ENCODE measurements at places on chromosomes 7 and 10.
A peak's percentile ranks its signal among the peaks of the same experiment; 100 is the strongest.

GRCh38 chr10:132735341-132735775 is 50.6 kb downstream of the NKX6-2 start:
- no peak for DNase-seq

DNA sequence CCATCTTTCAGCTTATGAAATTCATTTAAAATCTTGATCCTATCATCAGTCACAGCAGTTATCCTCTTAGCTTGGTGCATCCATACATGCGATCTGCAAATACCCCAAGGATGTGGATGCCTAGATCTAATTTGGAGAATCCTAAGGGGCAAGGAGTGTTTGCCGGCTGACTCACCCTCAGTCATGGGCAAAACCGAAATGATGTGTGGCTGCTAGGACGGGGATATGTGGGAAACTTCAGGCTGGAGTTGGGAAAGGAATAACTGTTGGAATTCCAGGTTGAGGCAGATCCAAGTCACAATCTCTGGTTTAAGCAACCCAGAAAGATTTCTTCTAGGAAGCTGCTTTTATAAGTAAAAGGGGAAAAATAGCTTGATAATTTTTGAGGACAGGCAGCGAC is 19.7 kb upstream of the GOT1 start:
- DNase-seq, result no peak

- DNase-seq, result no peak
These were observed 7.6 kb downstream of the AEBP1 start for GRCh38 chr7:44111761-44112160.

DNA sequence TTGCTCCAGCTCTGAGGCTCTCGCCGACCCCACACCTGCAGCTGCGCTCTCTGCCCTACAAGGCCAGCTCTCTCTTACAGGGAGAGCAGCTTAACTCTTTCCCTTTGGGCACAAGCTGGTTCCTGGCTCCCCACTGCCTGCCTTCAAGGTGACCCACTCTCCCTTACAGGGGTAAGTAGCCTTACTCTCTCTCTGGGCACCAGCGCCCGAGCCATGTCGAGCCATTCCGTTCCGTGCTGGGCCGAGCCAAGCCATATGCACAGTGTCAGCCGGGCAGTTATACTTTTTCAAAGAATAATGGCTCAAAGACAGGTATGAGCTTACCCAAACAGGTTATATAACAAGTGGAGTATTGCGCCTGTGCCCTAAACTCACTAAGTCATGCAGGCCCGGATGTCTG is 44.6 kb downstream of the VIM start:
- no peak for DNase-seq

- DNase-seq, result no peak
These were observed 185.9 kb downstream of the MAD1L1 start for GRCh38 chr7:2046581-2047565.

DNA sequence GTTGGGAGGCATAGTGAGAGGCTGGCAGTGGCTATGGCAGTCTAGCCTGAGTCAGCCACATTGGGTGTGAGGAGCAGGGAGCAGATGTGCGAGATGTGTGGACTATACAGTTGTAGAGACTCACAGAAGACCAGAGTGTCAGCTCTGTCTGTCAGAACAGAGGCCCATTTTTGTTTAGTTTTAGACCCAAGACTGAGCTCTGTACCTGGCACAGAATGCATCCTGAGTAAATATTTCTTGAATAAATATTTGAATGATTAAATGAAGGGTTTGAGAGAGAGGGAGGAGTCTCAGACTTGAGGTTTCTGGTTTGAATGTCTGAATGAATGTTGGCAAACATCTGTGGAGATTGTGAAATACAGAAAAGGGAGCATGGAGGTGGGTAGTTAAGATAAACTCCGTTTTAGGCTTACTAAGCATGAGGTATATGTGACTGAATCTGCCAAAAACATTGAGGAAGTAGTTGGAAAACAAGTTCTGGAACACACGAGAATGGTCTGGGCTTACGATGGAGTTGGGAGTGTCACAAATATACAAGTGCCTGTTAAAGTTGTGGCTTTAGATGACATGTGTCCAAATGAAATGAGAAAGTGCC is 3.6 kb downstream of the SEC23IP start:
- DNase-seq, result no peak

DNA sequence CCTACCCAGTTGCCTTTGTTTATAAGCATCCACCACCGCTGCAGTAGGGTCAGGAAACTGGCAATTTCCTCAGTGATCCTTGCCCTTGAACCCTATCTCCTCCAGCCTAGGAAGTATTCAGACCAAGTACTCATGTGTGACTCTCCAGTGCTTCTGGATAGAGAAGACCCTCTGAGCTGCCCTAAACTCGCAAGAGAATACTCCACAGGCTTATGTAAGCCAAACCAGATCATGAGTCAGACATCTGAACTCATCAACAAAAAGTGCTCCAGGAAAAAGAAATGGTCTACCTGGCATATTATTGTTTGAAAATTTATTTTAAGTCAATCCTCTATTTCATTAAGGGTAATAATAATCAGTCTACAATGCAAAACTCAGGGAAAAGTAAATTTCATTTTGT is 101.3 kb downstream of the KAT6B start:
- no peak for DNase-seq

DNA sequence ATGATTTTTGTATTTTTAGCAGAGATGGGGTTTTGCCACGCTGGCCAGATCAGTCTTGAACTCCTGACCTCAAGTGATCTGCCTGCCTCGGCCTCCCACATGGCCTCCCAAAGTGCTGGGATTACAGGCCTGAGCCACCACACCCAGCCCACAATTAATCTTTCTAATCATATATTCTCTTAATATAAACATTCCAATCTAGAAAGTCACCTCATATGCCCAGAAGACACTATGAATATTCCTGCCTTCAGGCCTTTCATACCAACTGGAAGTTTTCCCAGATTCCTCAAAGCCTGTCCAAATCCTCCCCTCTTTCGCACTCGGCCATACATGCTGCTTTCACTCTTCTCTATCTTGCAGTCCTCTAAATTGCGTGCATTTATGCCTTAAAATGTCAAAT is 32.6 kb downstream of the PDZD8 start:
- no peak for DNase-seq

- no peak for DNase-seq
These were observed 8.8 kb upstream of the CNOT4 start for GRCh38 chr7:135518748-135519147.

- no peak for DNase-seq
These were observed 7.7 kb upstream of the NT5C3A start for GRCh38 chr7:33070277-33070676.

- no peak for DNase-seq
These were observed 245.8 kb upstream of the MEOX2 start for GRCh38 chr7:15932318-15932717.

DNA sequence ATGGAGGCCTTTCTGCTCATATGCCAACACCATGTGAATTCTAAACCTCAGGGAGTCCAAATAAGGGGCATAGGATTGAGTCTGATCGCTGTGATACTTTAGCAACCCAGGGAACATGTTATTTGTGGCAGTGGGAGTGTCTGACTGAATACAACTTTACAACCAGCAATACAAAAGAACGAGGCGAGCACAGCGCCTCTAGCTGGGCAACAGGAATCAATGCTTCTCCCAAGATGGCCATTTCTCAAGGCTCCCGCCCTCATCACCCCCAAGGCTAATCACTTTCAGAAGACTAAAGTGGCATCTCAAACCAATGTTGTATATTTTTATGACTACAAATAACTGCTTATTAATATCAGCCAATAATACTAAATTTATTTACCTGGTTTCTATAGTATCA is 28.1 kb downstream of the YWHAG start:
- no peak for DNase-seq

DNA sequence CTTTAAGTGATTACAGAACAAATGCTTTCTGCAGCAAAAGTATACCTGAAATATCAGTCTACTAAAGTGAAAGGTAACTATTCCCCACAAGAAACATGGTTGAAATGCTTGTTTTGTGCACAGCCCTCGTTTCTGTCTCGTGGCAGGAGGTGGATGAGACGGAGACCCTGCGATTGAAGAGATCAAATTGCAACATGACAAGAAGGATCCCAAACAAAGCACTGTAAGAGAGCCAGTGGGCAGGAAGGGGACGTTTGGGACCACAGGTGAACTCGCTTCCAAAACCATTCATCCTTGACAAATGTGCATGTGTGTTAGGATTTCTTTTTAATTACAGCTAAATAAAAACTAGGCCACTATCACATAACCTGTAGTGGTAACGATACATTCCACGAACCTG is 192.6 kb downstream of the CCSER2 start:
- no peak for DNase-seq

GRCh38 chr7:134766779-134767519 is 12.5 kb upstream of the CALD1 start:
- no peak for DNase-seq

- DNase-seq, result no peak
These were observed 383.0 kb upstream of the SHH start for GRCh38 chr7:156195276-156195675.

- no peak for DNase-seq
These were observed 19.2 kb downstream of the MMRN2 start for GRCh38 chr10:86938260-86938659.

GRCh38 chr7:150986099-150986512 is 4.7 kb upstream of the NOS3 start:
- DNase-seq, result peak; percentile 13

- DNase-seq, result no peak
These were observed 99.0 kb downstream of the DYNC2I1 start for GRCh38 chr7:158955146-158955870.

- DNase-seq, result no peak
These were observed 296.1 kb downstream of the CDK14 start for GRCh38 chr7:90892213-90892612.

DNA sequence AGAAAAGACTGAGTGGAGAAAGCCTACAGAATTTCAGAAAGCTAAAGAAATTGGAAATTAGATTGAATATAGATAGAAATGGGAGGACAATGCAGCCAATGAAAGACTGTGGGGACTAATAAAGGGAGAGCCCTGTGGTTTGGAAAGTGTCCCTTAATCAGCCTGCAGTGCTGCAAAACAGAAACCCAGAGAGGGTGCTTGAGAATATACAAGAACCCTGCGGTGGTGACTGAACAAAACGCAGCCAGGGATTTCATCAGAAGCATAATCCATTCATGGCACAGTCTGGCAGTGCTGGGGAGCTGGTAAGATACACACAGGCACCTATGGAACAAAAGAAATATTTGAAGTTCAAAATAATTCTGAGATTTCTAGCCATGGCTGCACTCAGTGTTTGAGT is 19.1 kb downstream of the CEP41 start:
- no peak for DNase-seq

DNA sequence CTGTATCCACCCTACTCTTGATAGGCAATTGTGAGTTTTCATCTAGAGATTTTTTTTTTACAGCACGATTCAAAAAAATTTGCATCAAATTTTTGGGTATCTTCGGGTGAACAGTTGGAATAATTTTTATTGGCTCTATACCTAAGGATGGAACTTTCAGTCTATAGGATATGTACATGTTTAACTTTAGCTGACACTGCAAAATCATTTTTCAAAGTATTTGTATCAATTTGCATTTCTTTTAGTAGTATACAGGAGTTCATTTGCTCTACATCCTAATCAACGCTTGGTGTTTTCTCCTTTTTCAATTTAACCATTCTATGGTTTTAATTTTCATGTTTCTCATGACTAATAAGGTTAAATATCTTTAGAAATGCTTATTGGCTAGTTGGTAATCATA is 11.7 kb downstream of the MGAM2 start:
- DNase-seq, result no peak

- DNase-seq, result no peak
These were observed 43.7 kb downstream of the MKLN1 start for GRCh38 chr7:131371411-131371810.

DNA sequence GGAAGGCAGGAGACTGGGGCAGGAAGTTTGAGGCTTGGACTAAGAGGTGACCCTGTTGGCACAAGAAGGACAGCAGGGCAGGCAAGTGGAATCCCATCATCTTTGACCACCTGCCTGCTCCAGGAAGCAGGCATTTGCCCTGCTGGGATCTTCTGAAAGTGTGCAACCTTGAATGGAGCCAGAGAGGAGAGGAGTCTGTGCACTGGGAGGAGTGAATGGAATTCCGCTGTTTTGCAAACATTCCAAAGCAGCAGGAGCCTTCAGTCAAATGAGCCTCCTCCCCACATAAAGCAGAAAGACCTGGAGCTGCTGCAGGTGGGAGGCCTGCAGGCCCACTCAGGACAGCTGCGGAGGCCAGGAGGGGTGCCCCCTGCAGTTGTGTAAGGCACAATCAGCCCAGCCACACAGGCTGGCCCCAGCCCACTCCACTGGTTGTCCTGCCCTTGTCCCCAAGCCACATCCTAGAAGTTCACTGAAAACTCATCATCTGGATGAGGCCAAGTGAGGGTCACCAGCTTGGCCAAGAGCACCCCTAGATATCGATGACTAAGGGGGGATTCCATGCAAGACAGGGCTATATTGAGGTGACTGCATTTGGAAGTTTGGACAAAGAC is 249.5 kb downstream of the RPS24 start:
- DNase-seq, result no peak
